ENCODE measurements at places on chromosomes 2 and 18.

GRCh38 chr2:72349016-72349415 is 201.4 kb upstream of the CYP26B1 start:
- DNase-seq, result no peak

- DNase-seq, result no peak
Measured at GRCh38 chr2:239245107-239245506, 155.7 kb downstream of the HDAC4 start.

- no peak for DNase-seq
Measured at GRCh38 chr2:191352536-191352935, 107.3 kb downstream of the MYO1B start.

DNA sequence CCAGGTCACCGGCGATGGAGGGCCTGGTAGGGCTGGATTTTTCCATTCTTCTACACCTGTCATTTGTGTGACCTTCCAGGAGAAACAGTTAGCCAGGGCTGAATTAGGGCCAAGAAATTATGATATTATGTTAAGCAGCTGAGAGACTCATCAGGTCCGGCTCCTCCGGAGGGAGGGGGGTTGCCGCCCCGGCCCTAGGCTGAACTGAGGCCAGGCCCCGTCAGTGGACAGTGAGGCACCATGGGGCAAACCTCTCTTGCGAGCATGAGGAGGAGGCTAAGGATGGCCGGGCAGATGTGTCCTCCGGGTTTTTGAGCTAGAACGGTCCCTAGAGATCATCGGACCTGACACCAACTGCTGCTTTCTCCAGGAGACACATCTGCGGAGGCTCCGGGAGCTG is 150.1 kb downstream of the SOX11 start:
- DNase-seq, result no peak

DNA sequence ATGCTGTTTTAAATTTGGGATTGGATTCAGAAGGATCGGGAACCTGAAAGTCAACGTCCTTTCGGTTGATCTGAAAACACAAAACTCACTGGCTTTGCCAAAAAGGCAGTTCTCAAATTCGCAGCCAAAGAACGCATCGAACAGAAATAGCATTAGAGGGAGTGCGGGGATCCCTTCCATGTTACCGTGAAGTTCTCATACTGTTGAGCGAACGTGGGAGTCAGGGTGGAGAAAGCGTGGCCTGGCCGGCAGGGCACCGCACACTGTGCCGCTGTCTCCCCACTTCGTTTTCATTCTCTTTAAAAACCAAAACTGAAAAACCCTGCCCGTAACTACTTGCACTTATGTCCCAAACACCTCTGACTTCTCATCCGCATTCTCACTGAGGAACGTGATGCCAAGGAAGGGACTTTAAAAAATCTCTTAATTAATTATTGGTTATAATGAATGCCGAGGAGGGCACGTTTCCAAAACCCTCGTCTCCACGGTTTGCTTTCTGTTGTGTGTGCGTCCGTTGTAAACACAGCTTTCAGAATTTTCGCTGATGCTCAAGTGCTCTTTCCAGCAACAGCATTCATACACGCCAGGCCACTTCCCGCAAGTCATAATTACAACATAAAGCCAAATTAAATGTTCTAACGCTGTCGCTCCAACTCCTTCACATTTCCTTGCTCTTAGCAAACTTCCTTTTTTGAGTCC is 60.9 kb upstream of the TWIST2 start:
- no peak for DNase-seq

- no peak for DNase-seq
Measured at GRCh38 chr2:62724106-62724505, 18.6 kb downstream of the EHBP1 start.

GRCh38 chr18:39705362-39705761 is 2139.8 kb upstream of the CELF4 start:
- no peak for DNase-seq

GRCh38 chr2:46689993-46690392 is 210.6 kb downstream of the TMEM247 start:
- DNase-seq, result no peak

DNA sequence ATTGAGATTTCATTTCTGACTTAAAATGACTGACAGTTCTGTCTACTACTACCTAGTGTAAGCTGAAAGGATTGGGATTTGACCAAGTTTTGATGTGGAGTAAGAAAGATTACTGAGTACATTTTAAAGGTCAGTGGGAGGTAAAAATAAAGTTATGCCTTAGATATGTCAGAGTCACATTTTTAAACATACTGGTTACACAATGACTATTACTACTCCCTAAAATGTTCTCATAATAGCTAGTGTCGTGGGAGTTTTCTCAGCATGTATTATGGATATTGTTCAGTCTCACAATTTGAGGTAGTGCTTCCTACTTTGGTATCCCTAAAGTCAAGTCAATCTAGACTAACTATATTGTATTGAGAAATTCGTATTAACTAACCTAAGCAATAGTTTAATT is 1092.5 kb downstream of the LRP1B start:
- no peak for DNase-seq

DNA sequence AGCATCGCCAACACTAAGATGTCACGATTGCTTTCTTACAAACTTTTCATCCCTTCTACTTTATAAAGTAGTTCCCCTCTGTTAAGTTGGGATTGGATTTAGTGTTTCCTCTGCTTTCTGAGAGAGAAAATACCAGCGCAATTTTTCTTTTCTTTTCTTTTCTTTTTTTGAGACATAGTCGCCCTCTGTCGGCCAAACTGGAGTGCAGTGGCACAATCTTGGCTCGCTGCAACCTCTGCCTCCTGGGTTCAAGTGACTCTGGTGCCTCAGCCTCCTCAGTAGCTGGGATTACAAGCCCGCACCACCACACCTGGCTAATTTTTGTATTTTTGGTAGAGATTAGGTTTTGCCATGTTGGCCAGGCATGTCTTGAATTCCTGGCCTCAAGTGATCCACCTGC is 9.0 kb downstream of the RELCH start:
- no peak for DNase-seq

- no peak for DNase-seq
Measured at GRCh38 chr2:68789603-68790002, 55.0 kb downstream of the ARHGAP25 start.

DNA sequence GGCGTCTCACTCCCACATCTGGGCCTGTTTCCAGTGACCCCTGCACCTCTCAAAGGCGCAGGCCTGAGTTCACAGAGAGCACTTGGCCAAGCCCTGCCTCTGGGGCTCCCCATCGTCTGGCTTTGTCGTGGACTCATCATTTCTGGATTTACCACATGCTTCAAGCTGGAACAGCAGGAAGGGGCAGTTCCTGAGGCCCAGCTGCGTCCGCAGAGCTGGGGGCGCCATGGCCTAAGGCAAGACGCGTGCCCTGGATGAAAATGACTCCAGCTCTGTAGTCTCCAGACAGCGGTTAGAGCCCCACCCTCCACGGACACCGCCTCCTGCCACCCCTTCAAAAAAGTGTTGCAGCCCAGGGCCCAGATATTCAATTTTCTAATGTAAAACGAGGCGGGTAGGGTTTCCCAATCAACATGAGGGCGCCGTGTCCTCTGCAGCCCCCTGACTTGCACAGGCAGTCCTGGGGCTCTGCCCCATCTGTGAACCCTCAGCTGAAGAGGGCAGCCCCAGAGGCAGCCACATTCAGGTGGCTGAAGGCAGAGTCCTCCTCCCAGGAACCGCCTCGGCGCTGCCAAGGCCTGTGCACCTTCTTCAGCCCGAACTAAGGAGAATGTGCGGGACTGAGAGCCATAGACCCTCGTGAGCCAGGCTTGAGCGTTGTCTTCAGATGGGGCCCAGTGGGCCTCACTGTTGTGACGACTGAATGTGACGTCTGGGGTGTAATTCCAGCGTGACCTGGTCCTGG is 85.5 kb downstream of the NFATC1 start:
- DNase-seq, result no peak

- no peak for DNase-seq
Measured at GRCh38 chr18:75131381-75132000, 77.4 kb downstream of the PTGR3 start.

DNA sequence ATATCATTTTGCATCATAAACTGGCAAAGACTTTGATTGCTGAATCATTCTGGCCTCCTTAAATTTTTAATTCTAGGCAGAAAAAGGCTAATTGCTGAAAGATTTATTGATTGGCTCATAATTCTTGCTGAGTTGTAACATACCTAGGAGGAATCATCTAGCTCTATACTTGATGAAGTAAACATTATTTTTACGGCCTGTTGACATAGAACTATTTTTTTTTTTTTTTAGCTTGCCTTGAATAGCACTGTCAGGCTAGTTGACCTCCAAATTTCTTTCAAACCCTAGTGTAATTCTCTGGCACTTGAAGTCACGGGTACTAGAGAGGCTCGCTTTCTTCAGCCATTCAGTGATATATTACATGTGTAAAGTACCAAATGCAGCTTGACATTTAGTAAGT is 2.8 kb downstream of the SERPINB12 start:
- no peak for DNase-seq
